Right ventricle myocardium superior (tissue), 1 donor: ENCODE measurements at places on chromosomes 7 and 10.

DNA sequence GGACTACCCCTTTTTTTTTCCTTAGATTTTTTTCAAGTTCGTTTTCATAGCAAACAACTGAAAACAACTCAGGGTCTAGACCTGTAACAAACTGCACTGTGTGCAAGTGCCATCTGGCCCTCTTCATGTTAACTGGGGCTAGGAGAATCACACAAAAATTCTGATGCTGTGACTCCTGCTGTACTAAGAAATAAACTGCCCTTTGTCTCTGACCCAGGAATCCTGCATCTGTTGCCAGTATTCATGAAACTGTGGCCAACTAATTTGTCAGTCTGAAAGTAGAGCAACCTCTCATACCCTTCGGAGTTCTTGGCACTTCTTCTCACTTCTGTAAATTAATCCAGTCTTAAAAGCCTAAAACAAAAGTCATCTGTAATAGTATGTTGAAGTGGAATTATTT lies 218.4 kb upstream of the PCDH15 start:
- DNase-seq, result no peak

- no peak for DNase-seq
These were observed 85.2 kb upstream of the VIPR2 start for GRCh38 chr7:159229683-159230475.

DNA sequence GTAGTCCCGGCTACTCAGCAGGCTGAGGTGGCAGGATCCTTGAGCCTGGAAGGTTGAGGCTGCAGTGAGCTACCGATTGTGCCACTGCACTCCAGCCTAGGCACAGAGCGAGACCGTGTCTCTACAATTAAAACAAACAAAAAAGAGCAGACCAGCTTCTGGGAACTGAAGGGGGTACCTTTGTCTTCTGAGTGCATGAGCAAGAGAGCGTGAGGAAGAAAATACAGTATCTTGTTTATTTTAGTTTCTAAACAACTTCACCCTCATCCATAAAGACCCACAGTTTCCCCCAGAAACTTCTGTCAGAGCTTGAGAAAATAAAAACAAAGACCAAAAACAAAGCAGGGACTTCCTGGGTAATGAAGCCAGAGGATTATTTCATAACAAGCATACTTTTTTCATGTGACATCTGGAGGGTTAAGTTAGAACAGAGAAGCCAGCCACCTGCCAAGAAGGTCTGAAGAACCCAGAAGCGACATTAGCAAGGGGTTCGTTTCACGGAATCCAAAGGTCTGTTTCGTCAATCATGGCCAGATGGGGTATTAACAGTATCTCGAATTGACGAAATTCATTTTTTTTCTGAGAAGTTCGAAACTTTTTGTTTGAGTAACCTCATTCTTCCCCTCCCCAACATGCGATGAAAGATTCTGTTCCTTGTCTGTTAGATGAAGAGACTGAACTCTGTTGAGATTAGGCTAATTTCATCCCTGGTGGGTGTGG lies 10.2 kb upstream of the IL2RA start:
- no peak for DNase-seq

GRCh38 chr7:82441669-82442478 lies 1.7 kb downstream of the CACNA2D1 start:
- no peak for DNase-seq

DNA sequence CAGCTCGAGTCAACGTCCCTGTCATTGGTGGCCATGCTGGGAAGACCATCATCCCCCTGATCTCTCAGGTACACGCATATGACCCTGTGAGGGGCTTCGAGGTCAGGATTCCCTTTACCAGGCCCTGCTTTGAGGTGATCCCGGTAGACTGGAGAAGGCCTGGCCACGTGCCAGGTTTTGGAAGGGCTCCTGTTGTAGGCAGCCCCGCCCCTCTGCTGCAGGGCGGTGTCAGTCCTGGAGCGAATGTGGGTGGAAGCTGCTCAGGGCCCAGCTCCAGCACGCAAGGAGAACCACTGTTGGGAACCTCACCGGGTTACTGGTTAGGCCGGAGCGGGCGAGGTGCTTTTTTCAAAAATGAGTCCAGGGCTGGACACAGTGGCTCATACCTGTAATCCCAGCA lies 15.6 kb downstream of the MDH2 start:
- DNase-seq, result peak; percentile 81

- DNase-seq, result no peak
These were observed 20.2 kb upstream of the SMC3 start for GRCh38 chr10:110547139-110547761.

GRCh38 chr10:117755659-117756014 lies 213.1 kb downstream of the EMX2 start:
- DNase-seq, result no peak

- no peak for DNase-seq
These were observed 21.5 kb downstream of the AKR1C8 start for GRCh38 chr10:5163487-5163886.

- no peak for DNase-seq
These were observed 648.8 kb upstream of the COBL start for GRCh38 chr7:51965454-51965853.

DNA sequence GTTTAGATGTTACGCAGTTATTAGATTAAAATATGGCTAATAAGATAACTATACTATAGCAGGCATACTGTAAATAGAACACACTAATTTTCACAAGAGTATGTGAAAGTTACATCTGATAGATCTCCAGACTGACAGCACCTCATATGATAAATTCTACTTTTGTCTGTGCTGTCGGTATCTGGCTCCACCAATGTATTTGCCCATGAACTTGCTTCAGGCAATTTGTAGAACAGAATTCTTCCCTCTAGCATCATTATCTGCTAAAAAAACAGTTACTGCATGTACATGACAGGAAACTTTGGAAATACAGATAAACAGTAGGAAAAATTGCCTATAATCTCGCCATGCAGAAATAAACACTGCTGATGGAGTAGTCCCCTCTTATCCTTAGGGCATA lies 137.7 kb downstream of the WNT2 start:
- DNase-seq, result no peak

DNA sequence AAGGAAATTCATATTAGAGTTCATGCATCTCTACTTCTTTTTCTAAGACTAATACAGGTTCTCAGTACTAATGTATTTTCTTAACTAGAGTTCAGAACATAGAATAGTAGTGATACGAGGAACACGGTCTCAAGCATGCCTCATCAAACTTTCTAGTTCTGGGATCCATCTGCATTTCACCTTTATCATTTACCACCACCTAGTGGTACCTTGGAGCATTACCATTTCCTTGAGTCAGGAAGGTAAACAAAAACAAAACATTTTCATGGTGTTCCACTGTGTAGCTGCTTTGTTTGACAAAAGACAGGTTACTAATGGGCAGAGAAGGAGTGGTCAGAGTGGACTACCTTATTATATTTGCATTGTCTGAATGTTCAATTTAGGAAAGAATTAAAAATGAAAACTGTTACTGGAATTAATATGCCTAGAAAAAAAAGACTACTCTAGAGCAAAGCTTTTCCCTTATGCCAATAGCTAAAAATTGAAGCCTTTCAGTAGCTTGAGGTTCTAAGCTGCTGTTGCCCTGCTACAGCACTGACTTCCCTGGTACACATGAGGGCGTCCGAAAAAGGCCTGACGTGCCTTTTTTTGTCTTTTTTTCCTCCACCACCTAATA lies 44.5 kb downstream of the STARD3NL start:
- no peak for DNase-seq

DNA sequence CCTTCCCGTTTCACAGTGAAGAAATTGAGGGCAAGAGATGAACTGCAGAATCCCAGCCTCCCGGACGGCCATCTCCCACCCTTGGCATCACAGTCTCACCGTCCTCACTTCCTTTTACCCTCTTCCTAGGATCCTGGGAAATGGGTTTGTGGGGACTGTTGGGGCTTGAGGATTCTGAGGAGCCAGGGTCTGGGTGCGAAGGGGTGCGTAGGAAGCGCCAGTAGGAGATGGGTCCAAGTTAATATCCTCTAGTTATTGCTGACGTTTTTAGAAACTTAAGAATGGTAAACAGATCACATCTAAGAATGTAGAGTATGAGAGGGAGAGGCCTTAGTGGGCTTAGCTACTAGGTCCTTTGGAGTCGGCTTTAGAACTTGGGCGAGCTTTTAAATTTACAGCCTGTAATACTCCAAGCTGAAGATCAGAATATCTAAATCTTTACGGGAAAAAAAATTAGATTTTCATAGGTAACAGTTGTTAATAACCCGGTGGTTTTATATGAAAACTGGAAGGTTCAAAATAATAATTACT lies 696 bp downstream of the MALSU1 start:
- no peak for DNase-seq

- peak; percentile 50 for DNase-seq
These were observed 901 bp upstream of the CCNY start for GRCh38 chr10:35335133-35336083.

- no peak for DNase-seq
These were observed 16.3 kb downstream of the CASD1 start for GRCh38 chr7:94525923-94526322.
